ENCODE measurements at places on chromosomes 16 and 17.
A peak's percentile ranks its signal among the peaks of the same experiment; 100 is the strongest.

DNA sequence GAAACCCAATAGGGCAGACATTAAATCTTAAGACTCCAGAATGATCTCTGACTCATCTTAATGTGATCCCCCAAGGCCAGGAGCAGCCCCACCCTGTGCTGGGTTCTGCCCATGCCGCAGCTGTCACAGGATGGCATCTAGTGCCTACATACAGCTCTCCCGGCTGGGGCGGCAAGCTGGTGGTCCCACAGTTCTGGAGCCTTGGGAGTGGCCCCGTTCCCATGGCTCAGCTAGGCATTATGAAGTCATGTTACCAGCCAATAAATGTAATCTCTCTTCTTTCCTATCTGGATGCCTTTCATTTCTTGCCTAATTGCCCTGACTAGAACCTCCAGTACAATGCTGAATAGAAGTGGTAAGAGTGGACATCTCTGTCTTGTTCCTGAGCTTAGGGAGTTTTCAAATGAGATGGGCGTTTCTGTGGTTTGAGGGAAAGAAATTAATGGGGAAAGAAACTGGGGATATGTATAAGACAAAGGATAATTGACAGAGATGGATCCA lies 95.7 kb upstream of the DNAH17 start:
- peak; percentile 39 for DNase-seq

DNA sequence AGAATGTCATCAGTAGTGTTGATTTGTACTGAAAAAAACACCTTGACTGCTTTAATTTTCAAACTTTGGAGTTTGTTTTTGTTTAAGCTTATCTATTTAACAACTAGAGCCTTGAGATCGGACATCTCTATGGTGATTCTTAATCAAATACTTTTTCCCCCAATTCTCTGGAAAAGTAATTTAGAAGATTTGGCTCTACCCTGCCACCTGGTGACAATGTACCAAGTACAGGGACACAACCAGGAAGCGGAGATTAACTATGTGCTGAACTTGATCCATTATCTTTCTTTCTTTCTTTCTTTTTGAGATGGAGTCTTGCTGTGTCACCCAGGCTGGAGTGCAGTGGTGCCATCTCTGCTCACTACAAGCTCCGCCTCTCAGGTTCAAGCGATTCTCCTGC lies 30.8 kb downstream of the USP43 start:
- DNase-seq = no peak

DNA sequence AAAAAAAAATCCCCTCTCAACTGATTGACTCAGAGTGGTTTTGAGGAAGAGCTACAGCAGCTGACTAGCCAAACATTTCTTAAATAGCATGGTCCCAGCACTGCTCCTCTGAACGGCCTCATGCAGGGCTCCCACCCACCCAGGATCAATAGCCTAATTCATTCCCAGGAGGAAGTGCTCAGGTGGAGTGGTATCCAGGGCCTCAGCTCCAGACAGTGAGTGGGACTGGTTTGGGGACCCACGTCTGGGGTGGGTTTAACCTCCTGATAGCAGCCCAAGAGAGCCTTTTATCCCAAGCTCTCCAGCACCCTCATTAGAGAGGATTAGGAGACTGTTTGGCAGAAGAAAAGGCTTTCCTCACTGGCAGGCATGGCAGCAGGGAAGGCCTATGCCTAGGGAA lies 68.5 kb upstream of the CDH5 start:
- no peak for DNase-seq

DNA sequence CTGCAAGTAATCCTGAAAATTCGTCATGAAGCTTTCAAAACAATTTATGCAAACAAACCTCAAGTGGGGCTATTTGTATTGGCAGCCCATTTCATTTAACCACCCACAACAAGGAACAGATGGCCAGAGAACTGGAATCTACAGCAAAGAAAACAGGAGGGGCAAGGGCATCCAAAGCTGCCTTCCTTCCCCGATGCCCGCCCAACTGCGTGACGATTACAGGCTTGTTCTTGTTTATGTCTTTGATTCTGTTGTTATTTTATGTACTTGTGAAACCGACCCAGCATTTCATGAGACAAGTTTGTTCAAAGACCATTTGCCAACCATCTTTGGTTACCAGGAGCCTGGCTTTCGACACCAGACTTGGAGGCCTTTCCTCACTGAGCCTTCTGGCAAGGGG lies 59.1 kb upstream of the IRX6 start:
- DNase-seq = peak; percentile 25

DNA sequence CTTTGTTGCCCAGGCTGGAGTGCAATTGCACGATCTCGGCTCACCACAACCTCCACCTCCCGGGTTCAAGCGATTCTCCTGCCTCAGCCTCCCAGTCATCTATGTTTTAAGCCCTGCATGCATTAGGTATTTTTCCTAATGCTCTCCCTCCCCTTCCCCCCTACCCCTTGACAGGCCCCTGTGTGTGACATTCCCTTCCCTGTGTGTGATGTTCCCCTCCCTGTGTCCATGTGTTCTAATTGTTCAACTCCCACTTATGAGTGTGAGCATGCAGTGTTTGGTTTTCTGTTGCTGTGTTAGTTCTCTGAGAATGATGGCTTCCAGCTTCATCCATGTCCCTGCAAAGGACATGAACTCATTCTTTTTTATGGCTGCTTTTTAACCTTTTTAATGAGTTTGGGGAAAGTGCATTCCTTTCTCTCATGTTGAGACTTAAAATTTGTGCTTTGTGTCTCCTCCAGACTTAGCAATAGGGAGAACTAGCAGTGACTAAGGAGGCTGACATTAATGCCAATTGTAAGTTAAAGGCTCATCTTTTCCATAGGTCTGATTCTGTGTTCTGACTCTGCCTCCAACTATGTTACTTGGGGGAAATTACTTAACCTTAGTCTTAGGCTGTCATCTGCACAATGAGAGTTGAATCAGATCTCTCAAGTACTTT lies 17.7 kb upstream of the PHAF1 start:
- DNase-seq = no peak

DNA sequence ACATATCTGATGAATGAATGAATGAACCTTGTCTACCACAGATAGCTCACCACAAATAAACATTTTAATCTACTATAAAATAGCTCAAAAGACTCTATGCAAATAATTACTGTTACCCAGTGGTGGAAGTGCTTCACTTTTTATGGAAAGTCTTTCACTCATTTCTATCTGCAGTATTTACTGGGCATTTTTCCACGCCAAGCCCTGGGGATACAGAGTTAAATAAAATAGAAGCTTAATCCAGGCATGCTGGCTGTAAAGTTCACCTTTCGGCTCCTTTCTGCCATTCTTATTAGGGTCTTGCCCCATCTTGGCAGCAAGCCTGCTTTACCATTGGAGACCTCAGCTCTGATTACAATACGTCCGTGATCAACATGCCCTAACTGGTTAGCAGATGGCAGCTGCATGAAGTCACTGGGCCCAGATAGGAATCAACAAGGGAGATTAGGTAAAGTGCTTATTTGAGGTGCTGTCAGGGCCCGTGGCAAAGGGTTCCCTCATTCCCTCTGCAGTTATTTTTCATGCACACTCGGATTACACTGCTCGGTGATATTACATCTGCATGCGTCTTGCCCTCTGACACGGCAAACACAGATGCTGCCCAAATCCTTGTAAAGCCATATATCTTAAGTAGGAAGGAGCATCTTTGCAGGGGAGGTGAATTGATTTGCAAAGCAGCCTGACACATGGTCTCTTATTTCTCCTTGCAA lies 648.9 kb downstream of the WWOX start:
- peak; percentile 44 for DNase-seq

DNA sequence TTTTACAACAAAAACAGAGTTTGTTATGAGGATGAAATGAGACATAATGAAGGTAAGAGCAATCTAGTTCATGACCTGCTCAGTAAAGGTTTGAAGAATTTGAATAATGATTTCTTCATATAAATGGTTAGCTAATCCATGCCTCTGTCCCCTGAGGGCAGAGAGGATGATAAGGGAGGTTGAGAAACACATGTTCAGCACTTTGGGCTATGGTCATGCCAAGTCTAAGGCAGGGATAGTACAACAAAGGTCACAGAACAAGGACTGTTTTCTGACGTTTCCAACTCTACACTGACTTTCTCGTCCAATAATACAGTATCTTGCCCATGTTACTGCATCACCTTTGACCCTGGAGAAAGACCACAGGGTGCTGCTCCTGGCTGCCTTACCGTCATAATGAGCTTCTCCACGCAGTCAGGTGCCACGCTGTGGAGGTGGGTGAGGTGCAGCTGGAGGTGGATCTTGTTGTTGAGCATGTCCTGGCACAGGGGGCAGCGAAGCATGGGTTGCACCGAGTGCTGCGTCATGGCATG lies 236.7 kb downstream of the ZFHX3 start:
- no peak for DNase-seq

- no peak for DNase-seq
These were observed 120.9 kb downstream of the BCAS3 start for GRCh38 chr17:60798576-60798975.

- no peak for DNase-seq
These were observed 18.7 kb upstream of the ADGRG1 start for GRCh38 chr16:57609541-57610401.

DNA sequence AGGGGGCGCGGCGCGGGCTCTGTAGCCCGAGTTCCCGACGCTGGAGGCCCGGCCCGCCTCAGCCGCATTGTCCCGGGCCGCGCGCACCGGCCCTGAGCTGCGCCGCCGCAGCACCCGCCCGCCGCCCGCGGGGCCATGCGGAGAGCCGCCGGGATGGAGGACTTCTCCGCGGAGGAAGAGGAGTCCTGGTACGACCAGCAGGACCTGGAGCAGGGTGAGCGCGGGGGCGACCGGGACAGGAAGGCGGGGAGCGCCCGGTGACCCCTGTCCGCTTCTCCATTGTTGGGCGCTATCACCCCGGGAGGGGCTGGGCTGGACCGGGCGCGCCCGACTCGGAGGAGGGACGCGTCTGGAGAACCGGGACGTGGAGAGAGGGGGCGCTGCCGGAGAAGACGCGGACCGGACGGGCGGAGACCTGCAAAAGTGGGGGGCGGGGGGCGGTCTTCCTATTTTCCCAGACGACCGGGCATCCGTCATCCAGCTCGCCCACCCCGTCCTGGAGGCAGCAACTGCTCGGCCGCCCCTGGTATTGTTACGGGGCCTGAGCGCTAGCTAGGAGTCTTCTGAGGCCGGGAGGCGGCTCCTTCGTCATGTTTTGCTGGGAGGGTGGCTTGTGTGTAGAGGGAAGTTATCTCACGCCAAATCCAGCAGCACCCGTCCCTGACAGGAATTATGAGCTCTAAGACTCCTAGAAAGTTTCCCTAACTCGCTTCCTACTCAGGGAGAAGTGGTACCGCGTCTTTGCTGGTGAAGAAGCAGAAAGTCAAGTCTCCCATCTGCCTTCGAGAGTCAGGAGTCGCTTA lies 678 bp downstream of the CDR2L start:
- peak; percentile 95 for DNase-seq

- peak; percentile 77 for DNase-seq
These were observed 46.2 kb downstream of the TUBD1 start for GRCh38 chr17:59846394-59847165.

DNA sequence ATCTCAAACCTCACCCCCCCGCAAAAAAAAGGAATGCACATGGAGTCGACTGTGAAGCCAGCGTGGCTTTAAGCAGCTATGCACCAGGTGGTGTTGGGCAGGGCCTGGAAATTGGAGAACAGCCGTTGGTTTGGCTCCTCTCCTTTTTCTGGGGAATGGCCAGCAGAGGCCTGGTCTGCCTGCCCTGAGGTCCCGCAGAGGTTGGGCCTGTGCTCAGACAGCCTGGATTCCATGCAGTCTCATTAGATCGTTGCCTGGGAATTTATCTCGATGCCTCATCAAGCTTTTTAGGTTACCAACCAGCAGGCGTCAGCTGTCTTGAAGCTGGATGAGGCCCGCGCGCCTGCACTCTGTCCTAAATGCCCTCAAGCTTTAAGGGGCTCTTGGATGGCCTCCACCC lies 9.8 kb downstream of the SLC12A3 start:
- DNase-seq = peak; percentile 69

- peak; percentile 88 for DNase-seq
These were observed 14.3 kb downstream of the SLC16A3 start for GRCh38 chr17:82242977-82243647.

- DNase-seq = peak; percentile 48
These were observed 19.0 kb downstream of the CBFA2T3 start for GRCh38 chr16:88957887-88958577.

- DNase-seq = peak; percentile 36
These were observed 637 bp downstream of the PLCG2 start for GRCh38 chr16:81779536-81780320.

GRCh38 chr16:84610376-84610775 lies 7.5 kb downstream of the COTL1 start:
- no peak for DNase-seq

DNA sequence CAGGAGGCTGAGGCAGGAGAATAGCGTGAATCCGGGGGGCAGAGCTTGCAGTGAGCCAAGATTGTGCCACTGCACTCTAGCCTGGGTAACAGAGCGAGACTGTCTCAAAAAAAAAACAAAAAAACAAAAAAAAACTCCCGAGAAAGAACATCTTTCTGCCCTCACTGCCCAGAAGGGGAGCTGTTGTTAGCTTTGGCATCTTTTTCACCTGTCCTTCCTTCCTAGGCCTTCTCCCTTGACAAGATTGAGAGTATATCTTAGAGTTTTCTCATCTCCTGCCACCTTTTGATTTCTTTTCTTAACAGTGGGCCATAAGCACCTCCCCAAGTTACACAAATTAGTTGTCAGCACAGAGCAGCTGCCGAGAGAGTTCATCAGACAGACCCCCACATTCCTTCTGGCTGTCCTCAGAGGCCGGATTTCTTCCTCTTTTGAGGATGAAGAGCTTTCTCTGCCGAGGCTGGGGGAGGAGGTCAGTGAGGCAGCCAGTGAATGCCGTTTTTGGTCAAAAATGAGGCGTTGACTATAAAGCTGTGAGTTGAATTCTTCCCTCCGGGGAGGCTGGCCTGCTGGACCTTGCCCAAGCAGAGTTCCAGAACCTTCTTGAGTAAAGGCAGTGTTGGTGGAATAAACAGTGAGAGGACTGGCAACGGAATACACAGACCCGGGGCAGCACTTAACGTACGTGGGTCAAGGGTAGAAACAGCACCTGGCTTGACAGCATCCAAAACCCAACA lies 127.0 kb downstream of the ABCC6 start:
- peak; percentile 44 for DNase-seq

GRCh38 chr17:55454906-55455474 lies 33.4 kb upstream of the MMD start:
- no peak for DNase-seq

GRCh38 chr17:29622337-29623282 lies at the start of gene CORO6:
TSS of gene CORO6 (minus strand) at chr17:29622912. CDS start at chr17:29621421, 1,491 bp downstream.
- DNase-seq = peak; percentile 76

GRCh38 chr17:80901319-80901718 lies 90.3 kb upstream of the CHMP6 start:
- no peak for DNase-seq

All from femur (tissue), 1 donor.